Activated CD4-positive, alpha-beta T cell treated with anti-CD3 and anti-CD28 coated beads, Interleukin-2, amount 10 ng/mL, durations not matched to agents 7 days and 5 days (primary cell): ENCODE measurements at places on chromosomes 12 and 14. TPM values are rescaled to one million over a fixed set of nuclear protein-coding genes. Genes with fewer than 3 reads are reported as not detected.

GUCY2C gene
- total RNA-seq = not detected

WSCD2 gene
- total RNA-seq = not detected

MSI1 gene
- total RNA-seq = not detected

GLT1D1 gene
- 0.10 TPM for total RNA-seq

IFNG-AS1 gene
- not detected for total RNA-seq

NEDD8 gene
- total RNA-seq = 178 TPM

DEPDC4 gene
- 2.1 TPM for total RNA-seq

PAX9 gene
- not detected for total RNA-seq

OR6C75 gene
- not detected for total RNA-seq

OR6S1 gene
- not detected for total RNA-seq

FGF6 gene
- not detected for total RNA-seq

SCN8A gene
- 0.52 TPM for total RNA-seq

TESPA1 gene
- 136 TPM for total RNA-seq

PDZRN4 gene
- total RNA-seq = not detected

FOXG1 gene
- total RNA-seq = not detected

RD3L gene
- total RNA-seq = not detected

C12orf43 gene
- 20.2 TPM for total RNA-seq

BCL7A gene
- total RNA-seq = 8.5 TPM

PYGL gene
- total RNA-seq = not detected

GZMB gene
- total RNA-seq = 105 TPM

OASL gene
- total RNA-seq = 34.2 TPM

KRT86 gene
- total RNA-seq = not detected

TAS2R10 gene
- total RNA-seq = 0.25 TPM

BDKRB2 gene
- total RNA-seq = not detected

RNU4-1 gene
- total RNA-seq = 1,846 TPM

PLEK2 gene
- total RNA-seq = 0.45 TPM

GPR84 gene
- total RNA-seq = 0.33 TPM

TMEM106C gene
- 145 TPM for total RNA-seq

RNU7-1 gene
- total RNA-seq = not detected

ZNF384 gene
- 95.4 TPM for total RNA-seq

TUBA1C gene
- 246 TPM for total RNA-seq

KLRK1 gene
- 0.12 TPM for total RNA-seq

TMCC3 gene
- 0.23 TPM for total RNA-seq

TROAP gene
- 111 TPM for total RNA-seq

UNC79 gene
- total RNA-seq = not detected

COL2A1 gene
- total RNA-seq = not detected

FAM186B gene
- 0.15 TPM for total RNA-seq
